Progenitor cell of endocrine pancreas (in vitro differentiated cells): ENCODE measurements at places on chromosomes 5 and 9.
A peak's percentile ranks its signal among the peaks of the same experiment; 100 is the strongest.

- no peak for DNase-seq
Observed at GRCh38 chr5:159804121-159804520, 112.2 kb upstream of the ADRA1B start.

- DNase-seq: no peak
Observed at GRCh38 chr9:30775236-30775635, 1609.2 kb upstream of the ACO1 start.

DNA sequence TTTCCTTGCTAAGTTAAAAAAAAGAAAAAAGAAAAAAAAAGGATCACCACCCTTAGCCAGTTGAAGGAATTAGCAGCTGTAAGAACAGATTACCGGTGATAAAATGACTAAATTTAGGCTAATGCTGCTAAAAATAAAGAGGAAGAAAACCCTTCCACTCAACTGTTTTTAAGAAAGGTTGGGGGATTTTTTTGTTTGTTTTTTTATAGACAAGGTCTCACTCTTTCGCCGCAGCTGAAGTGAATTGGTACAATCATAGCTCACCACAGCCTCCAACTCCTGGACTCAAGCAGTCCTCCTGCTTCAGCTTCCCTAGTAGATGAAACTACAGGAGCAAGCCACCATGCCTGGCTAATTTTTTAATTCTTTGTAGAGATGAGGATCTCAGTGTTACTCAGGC lies 101.7 kb downstream of the SNCAIP start:
- no peak for DNase-seq

DNA sequence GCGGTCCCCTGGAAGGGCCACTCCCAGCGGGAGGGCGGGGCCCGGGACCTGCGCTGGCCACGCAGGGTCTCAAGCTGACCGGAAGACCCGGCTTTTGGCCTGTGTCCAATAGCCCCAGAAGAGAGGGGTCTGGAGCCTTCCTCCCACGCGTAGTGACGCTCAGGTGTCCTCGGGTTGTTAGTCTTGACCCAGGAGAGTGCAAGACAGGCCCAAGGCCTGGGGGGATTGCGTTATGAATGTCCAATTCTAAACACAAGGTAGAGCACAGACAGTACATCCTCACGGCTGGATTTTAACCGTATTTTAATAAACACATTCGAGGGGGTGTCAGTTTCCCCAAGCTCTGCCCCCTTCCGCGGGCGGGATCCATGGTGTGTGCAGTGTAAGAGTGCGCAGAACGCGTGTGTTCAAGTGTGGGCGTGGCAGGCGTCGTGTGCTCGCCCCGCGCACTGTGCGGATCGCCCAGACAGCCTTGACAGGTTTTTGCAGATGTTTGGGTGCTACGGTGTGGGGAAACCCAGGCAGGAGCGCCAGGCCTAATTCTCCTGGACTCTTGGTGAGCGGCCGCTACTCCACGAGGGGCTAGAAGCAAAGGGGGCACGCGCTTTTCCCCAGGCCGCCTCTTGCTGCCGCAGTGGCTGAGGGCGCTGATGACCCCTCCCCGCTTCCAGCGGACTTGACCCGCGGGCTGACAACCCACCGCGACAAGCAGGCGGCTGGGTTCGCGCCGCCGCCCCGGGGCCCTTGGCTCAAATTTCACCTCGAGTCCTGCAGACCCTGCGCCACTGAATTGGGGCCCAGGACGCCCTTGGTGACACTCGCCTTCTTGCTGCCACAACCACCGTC lies 6.1 kb upstream of the DMRT3 start:
- DNase-seq: no peak

DNA sequence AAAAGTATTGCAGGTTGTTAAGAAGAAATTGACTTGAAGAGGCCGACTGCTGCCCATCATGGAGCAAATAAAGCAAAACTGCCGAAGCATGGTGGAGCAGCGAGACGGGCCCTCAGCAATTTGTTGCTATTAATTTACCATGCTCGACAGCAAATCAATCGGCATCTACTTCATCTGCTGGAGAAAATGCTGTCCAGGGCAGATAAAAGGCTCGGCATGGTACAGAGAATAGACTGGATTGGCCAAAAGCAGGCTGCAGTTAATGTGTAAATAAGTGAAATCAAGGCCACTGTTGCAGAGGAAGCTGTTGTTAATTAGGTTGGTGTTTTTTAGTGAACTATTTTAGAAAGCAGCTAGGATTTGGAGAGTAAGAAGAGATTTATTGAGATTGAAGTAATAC lies 8.3 kb downstream of the TLE4 start:
- peak; percentile 19 for DNase-seq

- DNase-seq: peak; percentile 54
Observed at GRCh38 chr9:4604678-4605095, 57.4 kb upstream of the PLPP6 start.

GRCh38 chr9:127463911-127464310 lies 12.6 kb downstream of the LRSAM1 start:
- DNase-seq: no peak

DNA sequence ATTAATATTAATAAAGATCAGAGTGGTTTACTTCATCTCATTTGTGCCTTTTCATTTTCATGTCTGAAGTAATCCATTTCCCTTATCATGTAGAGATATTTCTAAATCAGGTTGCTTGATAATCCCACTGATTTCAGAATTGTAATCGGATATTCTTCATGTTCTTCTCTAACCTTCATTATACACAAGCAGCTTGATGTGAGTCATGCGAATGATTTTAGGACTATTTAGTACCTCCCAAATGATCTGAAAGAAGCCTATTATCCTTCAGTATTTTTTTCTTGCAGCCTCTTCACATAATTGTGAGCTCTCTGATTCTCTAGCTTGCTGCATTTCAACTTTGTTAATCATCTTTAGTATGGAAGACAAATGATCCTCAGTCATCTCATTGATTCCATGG lies 182.0 kb downstream of the GIN1 start:
- DNase-seq: no peak

- no peak for DNase-seq
Observed at GRCh38 chr5:11531811-11532555, 372.3 kb downstream of the CTNND2 start.

- DNase-seq: no peak
Observed at GRCh38 chr5:56003179-56003578, 8.4 kb upstream of the IL6ST start.

- no peak for DNase-seq
Observed at GRCh38 chr5:159732220-159732619, 184.1 kb upstream of the ADRA1B start.

DNA sequence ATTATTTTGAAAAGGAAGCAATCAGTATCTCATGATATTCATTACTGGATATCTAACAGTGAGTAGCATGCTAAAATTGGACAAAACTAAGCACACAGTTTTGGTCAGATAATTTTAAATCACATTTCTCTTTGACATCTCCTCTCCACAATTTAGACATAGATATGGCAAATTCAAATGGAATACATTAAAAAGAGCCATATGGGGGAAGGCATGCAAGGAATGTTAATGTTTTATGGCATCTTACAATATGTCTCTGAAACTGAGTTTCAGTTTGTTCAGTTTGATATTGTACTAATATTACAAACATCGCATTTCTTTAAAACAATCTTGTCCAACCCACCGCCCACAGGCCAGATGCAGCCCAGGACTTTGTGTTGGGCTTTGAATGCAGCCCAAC lies 151.0 kb downstream of the HTR1A start:
- no peak for DNase-seq

GRCh38 chr9:34139477-34140146 lies 13.1 kb upstream of the DCAF12 start:
- no peak for DNase-seq

DNA sequence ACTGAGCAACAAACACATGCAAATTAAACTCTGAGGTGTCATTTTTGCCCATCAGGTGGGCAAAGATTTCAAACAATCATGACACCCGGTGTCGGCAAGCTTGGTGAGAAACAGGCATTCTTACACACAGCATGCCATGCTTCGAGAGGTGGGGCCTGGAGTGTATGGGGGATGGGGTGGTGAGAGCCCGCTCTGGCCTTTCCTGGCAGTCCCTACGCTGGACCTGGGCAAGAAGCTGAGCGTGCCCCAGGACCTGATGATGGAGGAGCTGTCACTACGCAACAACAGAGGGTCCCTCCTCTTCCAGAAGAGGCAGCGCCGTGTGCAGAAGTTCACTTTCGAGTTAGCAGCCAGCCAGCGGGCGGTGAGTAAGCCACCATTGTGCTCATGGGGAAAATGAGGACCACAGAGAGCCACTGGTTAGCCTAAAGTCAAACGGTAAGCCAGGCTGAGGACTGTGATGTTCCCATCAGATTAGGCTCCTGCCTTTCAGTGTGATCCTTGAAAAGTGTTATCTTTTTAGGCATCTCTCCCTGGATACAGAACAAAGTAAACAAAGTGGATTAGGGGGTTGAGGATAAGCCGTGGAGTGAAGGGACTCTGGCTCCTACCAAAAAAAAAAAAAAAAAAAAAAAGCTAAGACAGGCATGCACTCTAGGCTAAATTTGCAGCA lies 9.4 kb downstream of the MYOZ3 start:
- DNase-seq: no peak

- DNase-seq: no peak
Observed at GRCh38 chr9:129370770-129371169, 192.7 kb upstream of the IER5L start.

DNA sequence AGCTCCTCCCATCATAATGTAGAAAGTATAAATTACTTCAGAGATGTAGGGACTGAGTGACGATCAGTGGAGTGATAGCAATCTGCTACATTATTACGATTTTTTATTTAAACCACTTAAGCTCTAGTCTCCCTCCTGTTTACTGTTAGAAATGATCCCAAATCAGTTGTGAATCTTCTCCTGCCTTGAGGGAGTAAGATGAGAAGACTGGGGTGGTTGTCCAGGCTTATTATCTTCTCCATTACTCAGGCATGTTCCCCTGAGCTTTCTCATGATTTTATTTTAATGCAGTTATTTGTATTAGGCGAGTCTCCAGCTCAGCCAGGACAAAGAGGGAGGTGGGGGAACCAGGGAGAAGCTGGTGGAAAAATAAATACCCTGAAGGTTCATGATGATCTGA lies 48.2 kb upstream of the CTNNA1 start:
- no peak for DNase-seq

DNA sequence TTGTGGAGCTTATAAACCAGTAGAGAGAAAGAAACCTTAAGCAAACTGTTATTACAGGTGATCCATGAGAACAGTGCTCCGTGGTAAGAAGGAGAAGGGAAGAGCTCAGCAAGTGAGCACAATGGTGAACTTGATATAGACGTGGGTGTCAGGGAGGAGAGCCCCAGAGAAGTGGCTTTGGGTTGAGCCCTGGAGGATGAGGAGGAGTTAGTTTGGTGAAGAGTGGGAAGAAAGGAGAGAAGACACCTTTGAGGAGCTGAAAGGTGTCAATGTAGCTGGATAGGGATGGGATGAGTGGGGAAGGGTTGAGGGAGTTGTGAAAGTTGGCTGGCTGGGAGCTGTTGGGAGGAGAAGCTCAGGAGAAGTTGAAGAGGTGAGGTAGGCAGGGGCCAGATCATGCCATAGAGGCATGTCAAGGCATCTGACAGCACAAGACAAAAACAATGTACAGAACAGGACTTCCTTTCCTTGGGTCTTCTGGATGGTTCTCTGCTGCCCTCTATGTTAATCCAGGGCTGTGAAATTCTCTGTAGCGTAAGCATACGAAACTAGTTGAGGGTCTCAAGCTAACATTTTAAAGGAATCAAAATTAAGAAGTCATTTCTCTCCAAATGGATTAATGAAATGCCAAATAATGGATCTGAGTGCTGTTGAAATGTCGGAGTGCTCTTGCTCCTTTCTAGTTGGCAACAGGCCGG lies 501.9 kb downstream of the KDM4C start:
- no peak for DNase-seq

- no peak for DNase-seq
Observed at GRCh38 chr5:129099184-129099569, 4.6 kb downstream of the ISOC1 start.
